ENCODE measurements at places on chromosomes 16 and 17.
A peak's percentile ranks its signal among the peaks of the same experiment; 100 is the strongest.

GRCh38 chr17:65041518-65041917, 15.0 kb downstream of the GNA13 start:
- no peak for DNase-seq

GRCh38 chr16:30699615-30700099, 686 bp downstream of the SRCAP start:
- no peak for DNase-seq

DNA sequence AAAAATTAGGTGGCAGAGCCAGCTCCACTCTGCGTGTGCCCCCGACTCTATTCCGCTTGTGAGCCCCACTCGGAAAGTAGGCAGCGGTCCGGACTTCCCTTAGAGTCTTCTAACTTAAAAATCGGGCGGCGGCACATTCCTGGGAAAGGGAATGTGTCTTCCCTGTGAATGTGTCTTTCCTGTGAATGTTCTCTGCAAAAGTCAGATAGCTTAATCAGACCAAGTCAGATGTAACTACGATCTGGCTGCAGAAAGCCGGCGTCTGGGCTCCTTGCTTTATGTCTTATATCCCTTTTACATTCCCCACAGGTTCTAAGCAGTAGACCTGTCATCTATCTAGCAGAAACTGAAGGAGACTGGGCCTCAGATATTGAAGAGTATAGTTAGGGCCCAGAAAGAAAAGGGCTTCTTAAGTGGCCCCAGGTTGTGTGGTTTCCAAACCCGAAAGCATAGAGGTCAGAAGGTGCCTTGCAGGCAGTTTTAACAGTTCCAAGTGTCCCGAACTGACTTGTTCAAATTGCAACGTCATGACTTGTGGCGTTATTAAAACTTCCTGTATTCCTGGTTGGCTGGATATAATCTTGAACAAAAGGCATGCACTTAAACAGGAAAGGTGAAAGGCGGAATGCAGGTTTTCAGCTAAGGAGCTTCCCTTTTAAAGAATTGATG, 601 bp downstream of the PHKB start:
- no peak for DNase-seq

- peak; percentile 84 for DNase-seq
These were observed 103.1 kb downstream of the SDK2 start for GRCh38 chr17:73541111-73541510.

GRCh38 chr17:61158376-61158775, 241.3 kb upstream of the TBX2 start:
- DNase-seq = no peak

GRCh38 chr17:76995387-76996105, 127.3 kb downstream of the MGAT5B start:
- no peak for DNase-seq

DNA sequence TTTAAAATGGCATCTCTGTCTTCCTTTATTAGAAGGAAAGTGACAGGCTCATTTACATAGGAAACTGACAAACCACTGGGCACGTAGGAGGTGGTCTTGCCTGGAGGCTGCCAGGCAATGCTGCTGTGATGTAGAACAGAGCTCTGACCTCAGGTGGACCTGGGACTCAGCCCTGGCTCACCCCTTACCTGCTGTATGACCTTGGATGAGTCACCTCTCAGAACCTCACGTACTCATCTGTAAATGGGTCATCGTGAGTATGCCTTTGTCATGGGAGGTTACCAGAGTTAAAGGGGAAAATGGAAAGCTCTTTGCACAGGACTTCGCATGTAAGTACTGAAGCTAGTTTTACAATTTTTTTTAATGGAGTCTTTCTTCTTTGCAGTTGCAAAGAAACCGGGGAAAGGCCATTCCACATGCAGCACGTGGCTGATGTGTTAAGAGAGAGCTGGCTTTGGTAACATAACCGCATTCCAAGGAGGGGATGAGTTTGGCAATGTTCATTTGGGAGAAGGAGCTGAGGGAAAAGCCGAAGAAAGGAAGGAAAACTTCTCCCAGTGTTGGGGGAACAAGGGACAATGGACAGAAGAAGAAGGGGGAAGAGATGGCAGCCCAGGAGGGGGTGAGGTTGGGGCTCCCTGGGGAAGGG, 37.4 kb upstream of the LONP2 start:
- no peak for DNase-seq

GRCh38 chr17:56737421-56738161, 96.1 kb downstream of the C17orf67 start:
- no peak for DNase-seq

GRCh38 chr17:29156781-29157180, 23.4 kb downstream of the MYO18A start:
- no peak for DNase-seq

GRCh38 chr17:73711184-73711583, 66.9 kb upstream of the SDK2 start:
- no peak for DNase-seq

All from NCI-H524 (cell line).